ENCODE measurements at places on chromosomes 11 and 22.

- DNase-seq = no peak
Observed at GRCh38 chr11:78441956-78442355, 24.3 kb upstream of the GAB2 start.

DNA sequence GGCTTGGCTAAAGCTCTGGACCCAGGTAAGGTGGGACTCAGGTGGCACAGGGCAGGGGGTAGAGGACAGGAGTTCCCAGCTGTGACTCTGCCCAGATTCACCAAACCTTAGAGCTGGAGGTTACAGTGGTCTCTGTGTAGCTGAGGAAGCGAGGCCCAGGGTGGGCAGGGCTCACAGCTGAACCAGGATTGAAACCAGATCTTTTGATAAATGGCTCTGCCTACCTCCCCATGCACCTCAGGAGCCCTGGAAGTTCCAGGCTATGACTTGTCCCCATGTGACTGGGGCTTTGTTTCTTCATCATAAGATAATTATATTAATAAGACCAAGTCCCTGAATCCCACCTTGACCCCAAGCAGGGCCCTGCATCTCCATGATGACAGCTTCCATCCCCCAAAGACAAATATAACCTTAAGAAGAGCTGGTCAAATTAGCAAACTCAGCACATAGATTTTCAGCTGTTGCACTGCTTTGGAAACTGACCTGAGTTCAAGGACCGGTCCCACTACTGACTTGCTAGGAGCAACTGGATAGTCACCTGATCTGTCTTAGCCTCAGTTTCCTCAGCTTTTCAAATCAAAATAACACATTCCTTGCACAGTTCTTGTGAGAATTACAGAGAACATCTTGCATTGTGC lies 21.3 kb upstream of the TSKU start:
- DNase-seq = no peak

DNA sequence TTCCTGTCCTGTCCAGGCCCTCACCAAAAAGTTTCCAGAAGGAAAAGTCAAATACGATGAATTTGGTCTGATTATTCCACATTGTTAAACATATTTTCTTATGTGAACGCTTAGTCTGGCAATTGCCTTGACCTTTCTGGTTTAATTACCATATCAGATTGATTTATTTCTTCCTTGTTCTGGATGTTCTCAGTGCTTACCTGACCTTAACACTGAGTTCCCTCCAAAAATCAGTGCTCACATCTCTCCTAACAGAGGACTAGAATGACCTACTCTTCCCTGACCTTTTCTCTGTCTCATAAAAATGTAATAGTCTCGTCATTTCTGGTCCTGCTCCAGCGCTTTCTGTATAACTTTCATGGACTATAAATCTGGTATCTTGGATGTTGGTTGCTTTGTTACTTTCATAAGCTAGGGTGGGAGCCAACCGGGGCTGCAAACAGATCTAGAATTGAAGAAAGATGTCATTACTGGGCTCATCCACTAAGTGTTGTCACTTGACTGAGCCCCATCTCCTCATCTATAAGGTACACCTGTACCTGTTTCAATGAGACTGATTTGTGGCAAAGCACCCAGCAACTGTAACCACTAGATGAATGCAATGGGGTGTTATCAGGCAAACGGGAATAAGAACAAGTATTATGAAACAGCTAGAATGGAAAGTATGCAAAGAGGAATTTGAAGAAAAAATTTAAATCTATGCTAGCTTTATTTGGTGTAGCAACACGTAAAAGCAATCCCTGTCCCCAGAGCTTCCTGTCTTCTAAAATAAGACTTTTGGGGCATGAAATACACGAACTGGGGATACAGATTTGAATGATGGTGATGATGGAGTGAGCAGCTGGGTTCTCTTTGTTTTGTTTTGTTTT lies 2.4 kb downstream of the FADS2 start:
- DNase-seq = no peak

GRCh38 chr22:39318507-39319283 lies 728 bp downstream of the RPL3 start:
- DNase-seq = no peak

- no peak for DNase-seq
Observed at GRCh38 chr22:43733138-43733537, 79.0 kb downstream of the EFCAB6 start.

DNA sequence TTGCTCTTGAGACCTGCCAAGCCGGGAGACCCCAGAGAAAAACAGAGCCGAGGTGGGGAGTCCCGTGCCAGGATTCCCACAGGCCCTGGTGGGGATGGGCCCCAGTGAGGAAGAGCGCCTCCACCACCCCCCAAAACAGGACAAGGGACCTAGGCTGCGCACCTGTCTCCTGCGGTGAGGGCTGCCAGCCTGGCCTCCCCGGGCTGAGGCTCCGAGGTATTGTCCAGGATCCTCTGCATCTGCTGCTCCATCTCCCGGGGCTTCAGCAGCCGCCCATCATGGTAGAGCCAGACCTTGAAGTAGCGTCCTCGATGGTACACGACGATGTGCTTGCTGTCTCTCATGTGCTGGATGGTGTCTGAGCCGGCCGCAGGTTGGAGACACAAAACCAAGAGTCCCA lies 33.3 kb upstream of the TESMIN start:
- DNase-seq = no peak

GRCh38 chr22:23816156-23816976 lies 22.4 kb downstream of the DERL3 start:
- peak; percentile 73 for DNase-seq

DNA sequence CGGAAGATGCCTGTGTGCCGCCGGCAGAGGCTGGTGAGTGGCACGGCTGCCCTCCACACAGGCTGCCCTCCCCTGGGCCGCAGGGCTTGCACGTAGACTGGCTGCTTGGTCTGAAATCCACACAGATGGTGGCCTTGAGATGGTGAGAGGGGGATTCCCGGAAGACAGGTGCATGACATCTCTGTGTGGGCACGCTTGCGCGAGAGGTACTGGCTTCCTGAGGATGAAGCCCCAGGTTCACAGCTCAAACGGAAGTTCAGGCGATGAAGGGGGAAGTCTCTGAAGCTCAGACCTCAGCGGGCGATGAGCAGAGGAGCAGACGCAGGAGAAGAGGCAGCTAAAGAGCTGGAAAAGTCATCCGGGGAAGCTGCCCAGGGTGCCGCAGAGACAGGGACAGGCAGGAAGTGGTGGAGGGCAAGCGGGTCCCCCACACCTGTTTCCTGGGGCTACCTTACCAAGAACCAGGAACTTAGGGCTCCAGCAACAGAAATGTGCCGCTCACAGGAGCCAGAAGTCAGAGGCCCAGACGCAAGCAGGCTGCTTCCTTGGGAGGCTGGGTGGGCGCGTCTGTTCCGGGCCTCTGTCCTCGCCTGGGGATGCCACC lies 7.2 kb downstream of the CRELD2 start:
- DNase-seq = no peak

DNA sequence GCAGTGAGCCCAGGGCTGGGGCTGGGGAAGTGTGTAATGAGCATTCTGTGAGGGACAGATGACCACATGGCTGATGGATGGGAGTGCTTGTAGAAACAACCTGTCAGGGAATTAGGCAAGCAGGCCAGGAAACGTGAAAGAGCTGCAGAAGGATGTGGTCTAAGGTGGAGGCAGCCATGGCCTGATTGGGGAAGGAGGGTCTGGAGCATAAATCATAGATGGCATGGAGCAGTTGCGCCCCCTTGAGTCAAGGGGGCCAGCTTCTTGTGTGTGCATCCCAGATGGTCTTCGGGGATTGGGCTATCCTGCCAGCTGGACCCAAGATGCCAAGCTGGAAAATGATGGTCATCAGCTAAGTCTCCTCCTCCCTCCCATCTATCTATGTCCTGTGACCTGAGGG lies 119.4 kb upstream of the CLPB start:
- no peak for DNase-seq

GRCh38 chr11:102927624-102927990 lies 27.9 kb downstream of the MMP13 start:
- peak; percentile 50 for DNase-seq

DNA sequence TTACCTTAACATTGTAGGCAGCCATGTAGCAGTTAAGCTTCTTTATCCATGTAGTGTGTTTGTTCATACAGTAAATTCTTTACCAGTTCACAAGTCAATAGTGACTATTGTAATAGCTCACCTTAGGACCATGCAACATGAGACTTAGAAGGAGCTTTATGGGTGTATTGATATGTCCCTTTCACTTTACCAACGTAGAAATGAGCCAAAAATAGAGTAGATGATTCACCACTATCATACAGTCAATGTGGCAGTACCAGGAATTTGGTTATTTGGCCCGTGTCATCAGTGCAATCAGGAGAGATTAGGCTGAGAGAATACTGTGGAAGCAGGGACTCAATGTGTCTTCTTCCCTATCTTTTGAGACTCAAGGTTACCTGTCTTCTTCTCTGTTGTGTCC lies 4.7 kb downstream of the ZDHHC13 start:
- DNase-seq = no peak

GRCh38 chr11:134512571-134513538 lies 100.8 kb upstream of the B3GAT1 start:
- no peak for DNase-seq

DNA sequence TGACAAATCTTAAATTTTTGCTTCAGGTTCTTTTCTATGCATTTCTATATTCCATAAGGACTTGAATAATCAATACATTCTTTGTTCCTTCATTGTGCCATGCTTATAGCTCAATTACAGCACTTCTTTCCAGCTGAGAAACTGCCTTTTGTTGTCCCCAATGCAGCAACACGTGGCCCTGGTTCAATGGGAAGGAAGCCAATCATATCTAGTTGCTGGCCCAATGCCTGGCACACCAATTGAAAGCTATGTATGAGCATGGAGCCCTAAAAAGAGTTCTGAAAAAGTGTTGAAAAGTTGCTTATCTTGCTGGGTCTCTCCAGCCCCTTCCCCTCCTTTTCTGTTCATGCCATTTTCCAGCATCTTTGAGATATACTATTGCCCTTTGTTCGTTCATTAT lies 448.0 kb upstream of the FAT3 start:
- peak; percentile 35 for DNase-seq

GRCh38 chr11:8719211-8719649 lies 36.6 kb downstream of the RPL27A start:
- DNase-seq = peak; percentile 24

GRCh38 chr11:119739975-119740374 lies 11.0 kb upstream of the NECTIN1 start:
- DNase-seq = no peak

- DNase-seq = peak; percentile 50
Observed at GRCh38 chr11:131206671-131207070, 163.7 kb upstream of the NTM start.

- DNase-seq = no peak
Observed at GRCh38 chr22:30668386-30668710, 673 bp upstream of the DUSP18 start.

DNA sequence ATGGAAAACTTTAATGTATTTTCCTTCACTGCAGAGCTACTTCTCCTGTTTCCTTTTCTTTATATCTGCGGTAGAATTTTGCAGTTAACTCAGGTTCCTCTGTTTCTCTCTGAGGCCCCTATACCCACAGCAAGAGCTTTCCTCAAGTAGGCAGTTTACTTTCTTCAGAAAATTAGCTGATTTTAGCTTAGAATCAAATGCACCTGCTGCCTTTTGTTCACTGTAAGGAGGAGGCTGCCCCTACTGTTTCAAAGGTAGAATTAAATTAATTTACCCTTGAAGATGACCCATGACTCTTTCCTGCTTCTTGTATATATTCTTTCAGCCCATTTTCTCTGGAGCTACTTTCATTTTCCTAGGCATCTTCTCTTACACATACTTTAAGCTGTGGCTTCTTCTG lies 68.7 kb upstream of the GDPD4 start:
- DNase-seq = no peak

DNA sequence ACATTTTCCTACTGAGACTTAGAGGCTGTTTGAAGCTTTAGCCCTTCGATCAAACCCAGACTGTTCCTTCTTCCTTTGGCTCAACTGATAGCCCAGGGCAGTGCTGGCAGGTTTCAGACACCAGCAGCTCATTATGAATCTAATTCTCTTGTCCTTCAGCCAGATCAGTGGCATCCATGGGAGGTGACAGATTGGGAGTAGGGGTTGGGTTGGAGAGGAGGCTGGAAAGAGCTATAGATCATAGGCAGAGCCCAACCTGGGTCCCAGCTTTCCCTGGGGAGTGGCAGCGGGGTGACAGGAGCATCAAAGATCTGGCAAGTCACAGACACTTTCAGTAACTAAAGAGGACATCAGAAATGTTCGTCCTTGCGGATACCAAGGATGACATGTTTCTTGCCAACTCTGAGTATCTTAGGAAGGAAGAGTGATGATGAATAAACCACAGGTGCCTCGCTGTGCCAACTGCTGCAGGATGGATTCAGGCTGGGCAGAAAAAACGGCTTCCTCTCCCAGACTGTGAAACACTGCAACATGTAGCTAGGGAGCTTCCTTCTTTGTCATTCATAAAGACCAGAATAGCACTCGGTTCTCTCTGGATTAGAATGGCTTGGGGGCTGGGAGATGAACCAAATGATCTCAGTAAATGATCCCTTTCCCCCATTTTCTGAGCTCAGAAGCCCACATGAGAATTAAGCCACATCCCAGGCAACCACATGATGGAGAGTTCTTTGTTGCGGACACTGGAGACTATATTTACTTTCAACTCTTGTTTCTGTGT lies 19.1 kb downstream of the ABCC8 start:
- DNase-seq = no peak

DNA sequence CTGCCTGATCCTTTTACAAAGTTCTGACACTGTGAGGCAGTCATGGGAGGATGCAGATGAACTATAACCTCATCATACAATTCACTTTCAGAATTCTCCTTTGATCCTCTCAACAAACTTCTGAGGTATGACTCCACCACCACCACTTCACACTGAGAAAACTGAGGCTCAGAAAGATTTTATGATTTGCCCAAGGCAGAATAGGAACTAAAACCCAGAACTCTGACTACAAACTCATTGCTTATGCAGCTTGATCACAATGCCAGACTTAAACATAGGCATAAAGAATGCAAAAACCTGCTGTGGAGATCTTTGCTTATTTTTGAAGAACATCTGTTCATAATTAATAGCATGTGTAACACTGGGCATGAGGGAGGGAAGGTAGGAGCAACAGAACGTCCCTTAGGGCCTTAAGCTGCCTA lies 20.4 kb downstream of the FAM168A start:
- DNase-seq = no peak

GRCh38 chr22:49391436-49391835 lies 436.2 kb downstream of the BRD1 start:
- DNase-seq = no peak

DNA sequence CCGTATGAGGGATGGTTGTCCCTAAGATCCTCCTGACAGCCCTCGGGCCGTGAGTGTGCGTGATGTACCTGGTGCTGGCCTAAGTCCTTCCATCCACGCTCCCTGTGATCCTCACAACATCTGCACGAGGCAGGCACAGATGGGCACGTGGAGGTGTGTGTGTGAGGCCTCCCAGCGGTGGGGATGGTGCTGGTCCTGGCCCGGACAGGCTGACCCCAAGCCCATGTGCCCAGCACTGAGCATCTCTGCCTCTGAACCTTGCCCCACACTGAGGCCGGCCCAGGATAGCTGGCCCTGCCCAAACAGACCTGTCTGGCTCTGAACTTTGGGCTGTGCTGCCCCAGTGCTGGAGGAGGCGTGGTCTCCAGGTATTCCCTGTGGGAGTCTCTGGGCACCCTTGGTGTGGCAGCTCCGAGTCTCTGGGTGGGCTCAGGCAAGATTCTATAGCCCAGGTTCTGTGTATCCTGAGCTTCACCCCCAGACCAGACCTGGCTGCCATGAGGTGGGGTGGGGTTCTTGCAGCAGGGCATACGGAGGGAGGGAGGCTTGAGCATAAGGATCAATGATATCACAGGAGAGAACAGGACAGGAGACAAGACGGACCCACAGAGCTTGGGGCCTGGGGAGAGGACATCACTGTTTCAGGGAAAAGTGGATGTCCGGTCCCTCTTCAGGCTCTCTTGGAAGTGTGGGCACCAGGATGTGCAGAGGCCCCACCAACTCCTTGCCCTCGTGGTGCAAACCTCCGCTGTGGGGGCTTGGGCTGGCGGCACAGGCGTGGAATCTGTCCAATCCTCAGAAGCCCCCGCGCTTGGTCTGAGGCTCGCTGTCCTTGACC lies 881.8 kb downstream of the BRD1 start:
- no peak for DNase-seq
